IMR-90 (cell line): ENCODE measurements at places on chromosomes 2 and 18. TPM values are rescaled to one million over a fixed set of nuclear protein-coding genes. Genes with fewer than 3 reads are reported as not detected.

The PLGLB1 gene
- total RNA-seq, result 0.18 and 0.28 TPM in 2 replicates

DNA sequence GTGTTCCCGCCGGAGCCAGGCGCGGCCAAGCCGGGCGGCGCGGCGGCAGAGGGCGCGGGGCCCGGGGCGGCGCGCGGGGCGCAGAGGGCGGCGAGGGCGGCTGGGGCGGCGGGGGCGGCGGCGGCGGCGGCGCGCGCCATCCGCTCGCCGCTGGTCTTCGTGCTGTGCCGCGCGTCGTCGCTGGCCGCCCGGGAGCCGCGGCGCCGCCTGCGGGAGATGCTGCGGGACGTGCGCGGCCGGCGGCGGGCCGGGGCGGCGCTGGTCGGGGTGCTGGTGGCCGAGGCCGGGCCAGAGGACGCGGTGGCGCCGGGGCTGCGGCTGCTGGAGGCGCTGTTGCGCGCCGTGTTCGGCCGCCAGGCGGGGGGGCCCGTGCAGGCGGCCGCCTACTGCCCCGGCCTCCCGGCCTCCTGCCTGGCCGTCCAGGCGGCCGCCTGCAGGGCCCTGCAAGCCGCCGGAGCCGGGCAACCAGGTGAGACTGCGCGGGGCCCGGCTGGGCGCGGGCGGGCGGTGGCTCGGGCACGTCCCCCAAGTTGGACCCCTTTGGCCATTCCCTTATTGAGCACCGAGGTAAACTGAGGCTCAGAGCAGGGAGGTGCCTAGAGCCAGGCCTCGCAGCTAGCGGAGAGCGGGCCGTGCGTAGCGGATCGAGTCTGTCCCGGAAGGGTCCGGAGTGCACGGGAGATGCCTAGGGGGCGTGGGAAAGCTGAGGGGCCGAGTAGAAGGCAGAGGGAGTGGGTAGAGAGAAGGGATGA, 584 bp downstream of the C2orf72 start:
- H3K4me1 ChIP-seq, result no peaks in the 10 kb centered on the region
- no peak overlapping the region for H3K27ac ChIP-seq
- no peaks in the 10 kb centered on the region for H3K36me3 ChIP-seq
- DNase-seq, result no peak
- peak overlapping the region; percentile 38 for H3K4me3 ChIP-seq

- no peak overlapping the region for H3K4me3 ChIP-seq
- no peaks in the 10 kb centered on the region for H3K36me3 ChIP-seq
- H3K27me3 ChIP-seq, result no peaks in the 10 kb centered on the region
- no peak overlapping the region for H3K27ac ChIP-seq
- H3K4me1 ChIP-seq, result no peaks in the 10 kb centered on the region
- no peak for DNase-seq
These were observed 319.2 kb upstream of the LRATD1 start for GRCh38 chr2:14313341-14313740.

The CPO gene
- total RNA-seq, result not detected in 2 replicates
